ENCODE measurements at places on chromosomes 12 and 14.

- ATAC-seq: no peak
Measured at GRCh38 chr12:115336506-115336905, 652.5 kb upstream of the TBX3 start.

DNA sequence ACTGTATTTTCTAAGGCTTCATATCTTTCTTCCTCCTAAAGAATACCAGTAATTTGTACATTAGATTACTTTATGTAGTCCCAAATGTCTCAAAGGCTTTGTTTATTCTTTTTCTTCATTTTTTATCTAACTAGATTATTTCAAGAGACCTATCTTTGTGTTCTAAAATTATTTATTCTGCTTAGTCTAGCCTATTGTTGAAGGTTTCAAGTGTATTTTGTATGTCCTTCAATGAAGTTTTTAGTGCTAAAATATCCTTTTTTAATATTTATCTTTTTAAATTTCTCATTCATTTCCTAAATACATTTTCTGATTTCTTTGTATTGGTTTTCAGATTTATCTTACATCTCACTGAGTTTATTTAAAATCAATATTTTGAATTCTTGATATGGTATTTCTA is 25.8 kb downstream of the OR4N5 start:
- ATAC-seq: no peak

DNA sequence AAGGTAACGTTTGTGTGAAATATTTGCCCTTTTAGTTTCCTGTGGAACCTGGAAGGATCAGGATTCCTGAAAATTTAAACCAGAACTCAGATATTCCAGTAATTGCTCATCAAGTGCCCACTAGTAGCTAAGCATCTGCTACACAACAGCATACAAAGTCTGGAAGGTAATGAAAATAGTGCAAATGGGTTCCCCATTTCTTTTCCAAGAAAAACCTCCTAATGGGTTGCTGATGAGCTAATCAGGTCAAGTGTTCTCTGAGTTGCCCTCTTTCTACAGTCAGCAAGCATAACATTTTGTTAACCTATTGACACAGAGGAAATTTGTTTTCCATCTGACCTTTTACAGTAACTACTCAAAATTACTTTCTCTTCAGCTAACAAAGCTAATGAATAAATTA is 83.6 kb upstream of the PMCH start:
- no peak for ATAC-seq

GRCh38 chr14:75549169-75549568 is 26.9 kb downstream of the BATF start:
- ATAC-seq: peak; percentile 96

- no peak for ATAC-seq
Measured at GRCh38 chr14:24982472-24983155, 67.3 kb downstream of the STXBP6 start.

- ATAC-seq: no peak
Measured at GRCh38 chr12:110844551-110845338, 2.0 kb upstream of the CCDC63 start.

DNA sequence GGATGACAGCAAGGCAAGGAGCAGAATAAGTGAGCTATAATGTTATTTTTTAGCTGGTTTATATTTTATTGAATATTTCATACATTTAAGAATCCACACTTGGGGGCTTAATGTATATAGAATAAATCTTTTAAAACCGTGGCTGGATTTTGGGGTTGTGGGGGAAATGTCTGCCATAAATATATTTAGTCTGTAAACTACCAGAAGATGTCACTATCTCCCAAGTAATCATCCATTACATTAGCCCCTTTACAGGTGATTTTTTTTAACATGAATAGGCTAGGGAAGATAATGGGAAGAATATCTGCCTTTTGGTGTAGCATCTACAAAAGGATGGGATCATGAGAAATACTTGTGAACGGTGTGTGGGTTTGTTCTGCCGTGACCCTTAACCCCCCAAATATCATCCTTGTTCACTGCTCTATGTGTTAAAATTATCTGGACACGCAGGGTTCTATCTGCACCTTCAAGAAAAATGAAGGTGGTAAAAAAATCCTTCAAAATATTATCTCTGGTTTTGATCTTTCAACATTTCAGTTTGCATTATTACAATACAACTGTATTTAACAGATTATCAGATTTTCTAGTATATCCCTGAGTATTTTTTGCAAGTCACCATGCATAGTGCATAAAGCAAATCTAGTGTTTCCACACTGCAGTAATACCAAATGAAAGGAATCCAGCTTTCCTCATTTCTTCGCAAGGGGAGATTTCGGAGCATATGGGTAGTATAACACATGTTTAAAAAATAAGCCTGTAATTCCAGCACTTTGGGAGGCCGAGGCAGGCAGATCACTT is 8.0 kb upstream of the SLC17A8 start:
- ATAC-seq: no peak

DNA sequence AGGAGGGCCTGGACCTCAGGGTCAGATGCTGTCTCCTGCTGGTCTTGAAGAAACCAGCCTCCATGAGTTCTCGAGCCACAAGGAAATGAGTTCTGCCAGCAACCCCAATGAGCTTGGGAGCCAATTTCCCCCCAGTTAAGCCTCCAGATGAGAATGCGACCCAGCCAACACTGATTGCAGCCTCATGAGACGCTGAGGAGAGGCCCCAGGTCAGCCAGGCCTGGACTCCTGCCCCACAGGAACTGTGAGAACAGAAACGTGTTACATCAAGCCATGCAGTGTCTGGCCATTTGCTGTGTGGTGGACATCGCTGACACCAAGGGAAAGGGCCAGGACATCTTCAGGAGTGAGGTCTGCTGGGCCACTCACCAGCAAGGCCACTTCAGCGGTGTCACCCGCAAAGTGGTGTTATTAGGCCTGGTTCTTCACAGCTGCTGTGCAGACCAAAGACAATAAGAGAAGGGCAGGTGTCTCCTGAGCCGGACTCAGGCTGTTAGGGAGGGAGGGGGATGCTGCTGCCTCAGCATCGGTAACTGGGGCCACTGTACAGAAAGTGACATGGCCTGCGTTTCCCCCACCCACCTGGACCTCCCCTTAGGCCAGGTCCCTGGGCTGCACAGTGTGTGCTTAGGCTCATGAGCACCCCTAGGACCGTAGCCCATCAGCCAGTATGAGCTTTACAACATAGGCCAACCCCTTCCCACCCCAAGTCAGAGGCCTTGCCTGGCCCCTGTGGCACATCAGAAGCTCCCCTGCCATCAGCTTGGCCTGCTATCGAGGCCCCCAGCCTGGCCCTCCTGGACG is 272.4 kb upstream of the RTL1 start:
- ATAC-seq: no peak

- no peak for ATAC-seq
Measured at GRCh38 chr12:79063258-79063657, 198.7 kb downstream of the SYT1 start.

- no peak for ATAC-seq
Measured at GRCh38 chr12:95836630-95837239, 22.0 kb upstream of the SNRPF start.

GRCh38 chr12:128861226-128862016 is 8.1 kb downstream of the GLT1D1 start:
- ATAC-seq: no peak

- no peak for ATAC-seq
Measured at GRCh38 chr12:11071414-11071813, 9.3 kb upstream of the TAS2R46 start.

DNA sequence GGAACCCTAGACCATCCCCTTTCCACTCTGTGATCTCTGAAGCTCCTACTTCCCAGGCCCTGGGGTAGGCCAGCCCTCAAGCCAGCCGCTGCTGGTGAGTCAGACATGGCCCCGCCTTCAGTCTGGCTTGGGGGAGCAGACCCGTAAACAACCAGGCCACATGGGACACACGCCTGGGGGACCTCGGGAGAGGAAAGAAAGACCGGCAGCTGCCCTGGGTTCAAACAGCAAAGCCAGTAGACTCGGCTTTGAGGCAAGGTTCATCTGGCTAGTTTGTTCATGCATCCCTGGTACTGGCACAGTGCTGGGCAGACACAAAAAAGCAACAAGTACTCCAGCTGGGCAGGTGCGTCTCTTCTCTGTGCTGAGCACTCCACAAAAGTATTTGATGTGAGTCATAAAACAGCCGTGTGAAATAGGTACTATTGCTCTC is 101.9 kb downstream of the SETD3 start:
- ATAC-seq: peak; percentile 31

DNA sequence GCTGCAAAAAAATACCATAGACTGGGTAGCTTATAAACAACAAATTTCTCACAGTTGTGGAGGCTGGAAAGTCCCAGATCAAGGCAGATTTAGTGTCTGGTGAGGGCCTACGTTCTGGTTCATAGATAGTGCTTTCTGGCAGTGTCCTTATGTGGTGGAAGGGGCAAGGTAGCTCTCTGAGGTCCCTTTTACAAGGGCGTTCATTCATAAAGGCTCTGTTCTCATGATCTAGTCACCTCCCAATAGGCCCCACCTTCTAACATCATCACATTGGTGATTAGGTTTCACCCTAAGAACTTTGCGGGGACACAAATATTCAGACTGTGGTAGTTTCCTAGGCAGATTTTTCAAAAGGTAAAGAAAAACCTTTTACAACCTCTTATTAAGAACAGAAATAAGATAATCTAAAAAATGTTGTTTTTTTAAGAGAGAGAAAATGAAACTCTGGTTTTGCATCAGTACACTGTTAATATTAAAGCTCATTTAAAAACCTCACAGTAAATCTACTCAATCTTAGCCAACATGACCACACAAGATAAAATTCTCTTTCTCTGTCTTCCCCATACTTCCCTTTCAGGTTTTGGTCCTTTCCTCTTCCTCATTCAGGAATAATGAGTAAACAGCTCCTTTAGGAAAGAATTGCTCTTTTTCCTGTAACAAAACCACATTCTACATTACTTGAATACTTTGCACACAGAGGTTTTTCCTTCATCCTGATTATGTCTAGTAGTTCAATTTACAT is 117.5 kb downstream of the UNC79 start:
- no peak for ATAC-seq

GRCh38 chr14:94170136-94170535 is 4.0 kb upstream of the PPP4R4 start:
- ATAC-seq: no peak

DNA sequence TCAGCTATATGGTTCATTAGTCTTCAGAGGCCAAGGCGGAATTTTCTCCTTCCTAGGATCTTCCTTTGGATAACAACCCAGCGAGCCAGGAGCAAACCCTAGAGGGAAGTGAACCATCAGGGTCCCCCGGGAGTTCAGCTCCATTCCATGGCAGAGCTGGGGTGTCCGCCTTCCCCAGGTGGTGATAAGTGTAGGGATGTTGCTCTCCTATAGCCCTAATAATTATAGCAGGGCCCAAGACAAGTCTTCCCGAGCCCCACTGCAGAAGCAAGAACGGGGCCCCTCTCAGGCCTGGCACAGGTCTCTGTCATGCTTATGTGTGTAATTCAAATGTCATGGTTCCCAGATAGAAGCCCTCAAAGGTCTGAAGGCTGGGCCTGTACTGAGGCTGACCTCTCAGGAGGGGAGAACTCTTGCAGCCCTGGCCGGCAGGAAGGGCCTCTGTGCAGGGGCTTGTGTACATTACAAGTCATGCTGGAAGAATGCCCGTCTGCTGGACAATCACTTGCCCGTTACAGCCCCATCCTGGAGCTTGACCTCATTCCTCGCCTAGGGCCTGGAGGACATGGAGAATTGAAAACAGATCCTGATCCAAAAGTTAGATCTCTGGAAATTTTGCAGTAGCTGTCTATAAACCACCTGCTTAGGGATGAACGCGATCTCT is 17.3 kb downstream of the LRTM2 start:
- ATAC-seq: no peak

DNA sequence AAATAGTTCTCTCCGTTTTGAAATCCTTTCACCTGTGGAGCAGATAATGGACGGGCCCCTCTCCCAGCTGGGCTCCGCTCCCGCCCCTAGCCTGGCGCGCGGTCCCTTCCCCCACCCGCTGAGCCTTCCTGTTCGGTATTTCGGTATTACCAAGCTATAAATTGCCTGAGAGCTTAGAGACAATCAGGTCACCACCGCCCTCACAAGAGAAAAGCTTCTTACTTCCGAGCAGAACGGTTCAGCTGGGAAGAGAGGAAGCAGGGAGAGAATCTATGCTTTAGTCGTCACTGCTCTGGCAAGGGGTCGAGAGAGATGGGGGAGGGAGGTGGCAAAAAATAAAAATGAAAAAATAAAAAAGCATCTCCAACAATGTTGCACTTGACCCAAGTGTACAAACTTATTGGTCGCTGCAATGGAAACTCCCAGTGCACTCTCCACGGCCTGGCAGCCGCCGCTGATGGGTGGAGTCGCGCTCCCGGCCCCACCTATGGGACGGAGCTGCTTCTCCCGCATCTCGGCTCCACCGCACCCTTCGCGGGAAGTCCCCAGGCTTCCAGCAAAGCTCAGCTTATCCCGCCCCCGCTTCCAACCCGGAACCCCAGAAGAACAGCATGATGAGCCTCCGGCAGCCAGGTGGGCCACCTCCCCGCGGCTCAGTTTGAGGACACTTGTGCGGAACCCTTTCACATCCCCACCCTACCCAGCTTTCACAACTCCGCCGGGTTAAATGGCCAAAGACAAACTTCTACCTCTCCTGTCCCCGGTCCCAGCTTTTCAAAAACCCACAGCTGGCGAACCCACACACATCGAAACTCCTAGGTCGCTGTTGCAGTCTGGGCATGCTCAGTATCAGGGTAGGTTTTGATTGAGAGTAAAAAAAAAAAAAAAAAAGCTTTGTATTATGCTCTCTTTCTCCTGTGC is 832 bp upstream of the SYT1 start:
- peak; percentile 70 for ATAC-seq

DNA sequence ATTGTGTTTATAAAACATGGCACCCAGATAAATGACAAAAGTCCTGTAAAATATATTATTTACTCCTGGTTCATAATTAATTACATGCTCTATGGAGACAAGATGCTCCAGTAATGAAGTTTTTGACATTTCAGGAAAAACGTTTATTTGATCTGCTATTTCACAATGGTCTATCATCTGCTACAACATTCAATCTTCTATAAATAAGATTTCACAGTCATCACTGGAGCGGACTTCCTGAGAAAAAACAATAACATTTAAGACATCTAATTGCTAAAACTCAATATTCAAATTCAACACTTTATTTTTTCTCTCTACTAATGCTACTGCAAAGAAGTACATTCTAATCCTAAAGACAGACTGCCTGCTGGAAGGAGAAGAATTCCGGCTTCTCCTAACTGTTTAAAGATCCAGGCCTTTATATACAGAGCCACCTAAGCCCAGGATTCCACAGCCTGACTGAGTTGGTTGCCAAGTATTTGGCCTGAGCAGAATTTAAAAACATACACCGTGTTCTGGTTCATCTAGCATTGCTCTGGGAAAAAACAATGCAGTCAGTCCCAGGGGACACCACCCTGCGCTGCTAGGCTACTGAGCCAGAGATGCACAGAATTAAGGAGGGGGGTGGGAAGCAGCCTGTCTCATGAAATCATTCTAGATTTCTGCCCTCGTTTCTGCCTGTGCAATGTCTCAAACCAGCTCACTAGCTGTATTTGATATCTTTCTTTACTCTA is 58.0 kb downstream of the TMTC1 start:
- no peak for ATAC-seq

GRCh38 chr12:88336076-88336739 is 194.1 kb downstream of the TMTC3 start:
- ATAC-seq: no peak

GRCh38 chr14:95644981-95645380 is 41.2 kb upstream of the TCL1B start:
- no peak for ATAC-seq

- ATAC-seq: no peak
Measured at GRCh38 chr12:106317406-106318082, 15.0 kb downstream of the TCP11L2 start.

Measured in stimulated activated memory B cell treated with anti-CD40 and anti-IgM and Interleukin-4, amounts not matched to agents 10 μg/mL and 1 μg/mL and 100 μg/mL, for 72 hours (primary cell).